ENCODE measurements at places on chromosomes 2 and 18. TPM values are rescaled to one million over a fixed set of nuclear protein-coding genes. Genes with fewer than 3 reads are reported as not detected.

The GLI2 gene
- 13.8 TPM for total RNA-seq

GRCh38 chr2:26067186-26067974 is 33.5 kb downstream of the RAB10 start:
- H3K27me3 ChIP-seq, result no peaks in the 10 kb centered on the region
- H3K36me3 ChIP-seq, result peaks cover 4% of the 10 kb centered on the region
- no peak for DNase-seq
- H3K4me1 ChIP-seq, result no peaks in the 10 kb centered on the region
- no peak overlapping the region for H3K4me3 ChIP-seq
- H3K27ac ChIP-seq, result no peak overlapping the region

DNA sequence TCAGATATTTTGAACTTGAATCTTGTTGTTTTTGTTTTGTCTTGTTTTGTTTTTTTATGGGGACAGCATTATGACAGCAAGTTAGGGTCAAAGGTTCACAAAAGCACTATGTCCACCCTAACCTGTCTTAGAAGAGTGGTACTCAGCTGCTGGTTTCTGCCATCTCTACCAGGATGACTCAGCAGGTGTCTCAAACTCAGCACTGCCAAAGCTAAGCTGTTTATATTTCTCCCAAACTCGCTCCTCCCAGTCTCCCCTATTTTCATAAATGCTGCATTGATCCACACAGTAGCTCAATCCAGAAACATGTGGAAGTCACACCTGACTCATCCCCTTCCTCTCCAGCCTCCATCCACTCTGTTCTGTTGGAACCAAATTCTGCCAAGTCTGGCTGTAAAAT is 134.9 kb downstream of the ZBTB7C start:
- no peak for DNase-seq
- no peaks in the 10 kb centered on the region for H3K27me3 ChIP-seq
- no peaks in the 10 kb centered on the region for H3K36me3 ChIP-seq
- no peak overlapping the region for H3K4me3 ChIP-seq
- H3K27ac ChIP-seq, result no peak overlapping the region
- H3K4me1 ChIP-seq, result no peaks in the 10 kb centered on the region

GRCh38 chr18:57576316-57576715 is 10.2 kb downstream of the FECH start:
- H3K36me3 ChIP-seq, result peaks cover 7% of the 10 kb centered on the region
- DNase-seq, result no peak
- no peak overlapping the region for H3K27ac ChIP-seq
- H3K4me1 ChIP-seq, result no peaks in the 10 kb centered on the region
- no peaks in the 10 kb centered on the region for H3K27me3 ChIP-seq
- no peak overlapping the region for H3K4me3 ChIP-seq

GRCh38 chr2:47083005-47083404 is 72.1 kb downstream of the STPG4 start:
- H3K27me3 ChIP-seq, result no peaks in the 10 kb centered on the region
- H3K4me1 ChIP-seq, result peaks cover 8% of the 10 kb centered on the region
- no peaks in the 10 kb centered on the region for H3K36me3 ChIP-seq
- no peak overlapping the region for H3K4me3 ChIP-seq
- H3K27ac ChIP-seq, result no peak overlapping the region
